ENCODE measurements at places on chromosomes 7 and 10.

GRCh38 chr7:76202666-76203030, 952 bp downstream of the SRRM3 start:
- DNase-seq: no peak

DNA sequence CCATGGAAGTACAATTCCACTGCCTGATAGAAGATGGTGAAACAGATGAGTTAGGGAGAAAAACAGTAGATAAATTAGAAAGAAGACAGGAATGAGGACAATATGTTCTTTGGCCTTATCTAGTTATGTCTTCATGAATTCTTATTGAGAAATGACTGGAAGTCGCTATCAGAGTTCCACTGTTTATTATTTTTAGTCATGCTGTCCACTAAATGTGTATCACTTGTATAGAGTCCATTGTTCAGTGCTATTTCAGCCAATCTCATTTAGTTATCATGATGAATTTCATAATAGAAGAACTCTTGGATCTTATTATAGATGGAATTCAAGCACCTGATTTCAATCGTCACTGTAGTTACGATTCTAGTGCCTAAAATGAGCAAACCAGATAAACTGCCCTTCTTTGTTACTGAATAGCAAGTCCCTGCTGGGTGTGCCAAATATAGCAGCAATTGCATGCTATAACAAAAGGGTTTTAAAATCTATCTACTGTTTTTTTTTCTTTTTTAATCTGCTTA, 177.7 kb upstream of the COL1A2 start:
- DNase-seq: no peak

- no peak for DNase-seq
Observed at GRCh38 chr7:84191842-84192241, 2.7 kb downstream of the SEMA3A start.

GRCh38 chr10:5816170-5816569, 2.9 kb upstream of the GDI2 start:
- DNase-seq: no peak

- no peak for DNase-seq
Observed at GRCh38 chr10:84188815-84189214, 5.5 kb upstream of the CDHR1 start.

DNA sequence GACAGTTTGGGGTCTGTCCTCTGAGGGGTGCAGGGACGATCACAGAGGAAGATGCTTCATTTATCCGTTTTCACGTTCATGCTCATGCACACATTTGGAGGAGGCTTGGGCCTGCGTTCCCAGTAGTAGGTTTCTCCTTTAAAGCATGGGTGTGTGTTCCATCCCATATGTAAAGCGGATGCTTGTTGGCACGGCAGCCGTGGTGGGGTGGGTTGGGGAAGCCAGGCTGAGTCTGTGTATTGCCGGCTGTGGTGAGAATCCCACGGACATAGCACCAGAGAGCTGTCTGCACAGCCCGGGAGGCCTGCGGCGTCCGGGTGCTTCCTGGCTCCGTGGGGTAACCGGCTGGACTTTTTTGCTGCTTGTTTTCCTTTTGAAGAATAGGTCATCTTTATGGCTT, 440 bp downstream of the JAKMIP3 start:
- no peak for DNase-seq

- DNase-seq: no peak
Observed at GRCh38 chr7:7920481-7920880, 48.1 kb upstream of the GLCCI1 start.

- no peak for DNase-seq
Observed at GRCh38 chr10:112491144-112491543, 44.1 kb downstream of the VTI1A start.

Data from AML-193 (cell line).